Aorta (tissue), 5 donors: ENCODE measurements at places on chromosomes 12 and 14. TPM values are rescaled to one million over a fixed set of nuclear protein-coding genes. Genes with fewer than 3 reads are reported as not detected.

GRCh38 chr14:99023371-99023770, 248.6 kb downstream of the BCL11B start:
- DNase-seq: no peak

DNA sequence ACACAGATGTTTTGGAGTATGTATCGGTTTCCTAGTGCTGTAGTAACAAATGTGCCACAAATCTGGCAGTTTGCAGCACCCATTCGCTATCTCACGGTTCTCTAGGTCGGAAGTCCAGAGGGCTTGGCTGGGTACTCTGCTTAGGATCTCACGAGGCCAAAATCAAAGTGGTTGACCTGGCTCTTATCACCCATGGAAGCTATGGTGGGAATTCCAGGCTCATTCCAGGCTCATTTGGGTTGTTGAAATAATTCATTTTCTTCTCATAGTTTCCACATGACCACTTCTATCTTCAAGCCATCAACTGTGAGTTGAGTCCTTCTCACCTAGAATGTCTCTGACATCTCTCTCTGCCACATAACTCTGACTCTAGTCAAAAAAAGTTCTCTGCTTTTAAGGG, 431.0 kb upstream of the TMPO start:
- DNase-seq: no peak

GRCh38 chr12:14962797-14963196, 1.4 kb upstream of the ARHGDIB start:
- DNase-seq: no peak

- no peak for DNase-seq
Measured at GRCh38 chr12:66140731-66141130, 10.2 kb upstream of the LLPH start.

DNA sequence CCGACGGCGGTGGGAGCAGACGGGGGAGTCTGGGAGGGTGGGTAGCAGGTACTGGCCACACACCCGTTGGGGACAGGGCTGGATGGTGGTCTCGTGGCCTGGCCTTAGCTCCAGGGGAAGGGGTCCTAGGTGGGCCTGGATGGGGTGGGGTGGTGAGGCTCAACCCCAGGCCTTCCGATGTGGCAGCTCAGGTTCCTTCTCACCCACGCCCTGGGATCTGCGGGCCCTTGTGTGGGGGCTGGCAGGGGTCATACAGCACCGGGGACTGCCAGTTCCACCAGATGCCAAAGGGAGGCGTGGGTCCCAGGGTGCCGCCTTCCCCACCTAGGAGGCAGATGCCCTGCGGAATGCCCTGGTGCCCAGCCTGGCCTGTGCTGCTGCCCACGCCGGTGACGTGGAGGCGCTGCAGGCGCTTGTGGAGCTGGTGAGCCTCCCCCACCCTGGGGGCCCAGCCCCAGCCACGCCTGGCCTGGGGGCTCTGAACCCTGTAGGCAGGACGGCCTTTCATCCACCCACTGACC, 21.0 kb downstream of the ASPG start:
- peak; percentile 70 for DNase-seq

DNA sequence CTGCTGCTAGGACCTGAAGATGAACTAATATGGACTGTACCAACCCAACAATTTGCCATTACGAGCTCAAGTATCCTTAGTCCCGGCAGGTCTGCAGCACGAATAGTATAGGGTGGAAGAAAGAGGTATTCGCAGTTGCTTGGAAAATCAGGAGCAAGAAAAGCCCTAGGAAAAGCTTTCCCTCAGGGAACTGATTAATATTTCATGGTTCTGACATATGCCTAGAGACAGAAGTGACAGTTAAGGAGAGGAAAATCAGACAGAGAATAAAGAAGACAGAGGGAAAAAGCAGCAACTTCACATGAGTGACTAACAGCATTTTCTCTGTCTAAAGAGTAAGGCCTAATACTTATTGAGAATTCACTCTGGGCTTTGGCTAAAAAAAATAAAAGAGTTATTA, 602.9 kb upstream of the ATP2B1 start:
- DNase-seq: no peak

DNA sequence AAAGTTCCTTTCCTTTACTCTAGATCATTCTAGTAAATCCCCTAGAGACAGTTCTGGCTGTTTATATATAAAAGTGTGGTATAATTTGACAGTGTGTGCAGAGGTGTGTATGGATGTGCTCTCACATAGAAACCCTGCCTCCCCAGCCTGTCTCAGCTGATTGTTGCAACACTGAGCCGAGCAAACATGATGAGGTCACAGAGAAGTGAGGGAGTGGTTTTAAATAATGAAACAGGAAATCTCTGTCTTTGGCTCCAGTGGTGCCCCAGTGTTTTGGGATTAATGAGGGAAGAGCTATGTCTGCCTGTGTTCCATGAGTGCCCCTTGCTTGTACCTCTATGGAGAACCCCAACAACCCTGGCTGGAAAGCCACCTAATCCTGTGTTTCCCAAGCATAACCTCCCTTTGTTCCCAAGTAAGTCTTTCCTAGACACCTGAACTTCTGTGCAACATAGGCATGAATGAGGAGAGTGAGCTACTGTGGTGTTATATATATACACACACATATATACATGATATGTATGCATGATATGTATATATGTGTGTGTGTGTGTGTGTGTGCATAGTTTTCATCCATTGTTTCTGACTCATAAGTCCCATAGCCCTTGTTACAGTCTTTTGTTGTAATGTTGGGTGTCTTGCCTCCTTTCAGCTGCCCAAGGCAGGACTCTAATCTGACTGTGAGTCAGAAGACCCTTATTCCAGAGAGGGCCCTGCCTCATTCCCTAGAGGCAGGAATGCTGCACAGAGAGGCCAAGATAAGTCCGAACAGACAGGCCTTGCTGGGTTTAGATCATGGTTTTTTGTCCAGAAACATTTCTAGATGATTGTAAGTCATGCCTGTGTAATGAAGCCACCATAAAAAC, 18.0 kb downstream of the TRAF3 start:
- no peak for DNase-seq

- no peak for DNase-seq
Measured at GRCh38 chr12:132942611-132943010, 13.5 kb downstream of the ZNF605 start.

DNA sequence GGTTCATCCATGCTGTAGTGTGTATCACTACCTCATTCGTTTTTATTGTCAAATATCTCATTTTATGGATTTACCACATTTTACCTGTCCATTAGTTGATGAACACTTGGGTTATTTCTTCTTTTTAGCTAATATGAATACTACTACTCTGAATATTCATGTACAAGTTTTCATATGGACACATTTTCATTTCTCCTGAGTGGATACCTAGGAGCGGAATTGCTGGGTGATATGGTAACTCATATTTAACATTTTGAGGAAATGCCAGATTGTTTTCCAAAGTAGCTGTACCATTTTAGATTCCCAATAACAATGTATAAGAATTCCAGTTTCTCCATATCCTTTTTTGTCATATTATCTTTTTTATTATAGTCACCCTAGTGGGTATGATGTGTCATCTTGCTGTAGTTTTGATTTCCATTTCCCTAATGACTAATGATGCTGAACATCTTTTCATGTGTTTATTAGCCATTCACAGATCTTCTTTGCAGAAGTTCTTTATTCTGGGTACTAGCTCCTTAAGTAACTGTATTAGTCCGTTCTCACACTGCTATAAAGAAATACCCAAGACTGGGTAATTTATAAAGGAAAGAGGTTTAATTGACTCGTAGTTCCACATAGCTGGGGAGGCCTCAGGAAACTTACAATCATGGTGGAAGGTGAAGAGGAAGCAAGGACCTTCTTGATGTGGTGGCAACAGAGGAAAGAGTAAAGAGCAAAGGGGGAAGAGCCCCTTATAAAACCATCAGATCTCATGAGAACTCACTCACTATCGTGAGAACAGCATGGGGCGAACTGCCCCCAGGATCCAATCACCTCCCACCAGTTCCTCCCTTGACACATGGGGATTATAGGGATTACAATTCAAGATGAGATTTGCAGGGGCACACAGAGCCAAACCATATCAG, 11.9 kb downstream of the NRDE2 start:
- no peak for DNase-seq

DNA sequence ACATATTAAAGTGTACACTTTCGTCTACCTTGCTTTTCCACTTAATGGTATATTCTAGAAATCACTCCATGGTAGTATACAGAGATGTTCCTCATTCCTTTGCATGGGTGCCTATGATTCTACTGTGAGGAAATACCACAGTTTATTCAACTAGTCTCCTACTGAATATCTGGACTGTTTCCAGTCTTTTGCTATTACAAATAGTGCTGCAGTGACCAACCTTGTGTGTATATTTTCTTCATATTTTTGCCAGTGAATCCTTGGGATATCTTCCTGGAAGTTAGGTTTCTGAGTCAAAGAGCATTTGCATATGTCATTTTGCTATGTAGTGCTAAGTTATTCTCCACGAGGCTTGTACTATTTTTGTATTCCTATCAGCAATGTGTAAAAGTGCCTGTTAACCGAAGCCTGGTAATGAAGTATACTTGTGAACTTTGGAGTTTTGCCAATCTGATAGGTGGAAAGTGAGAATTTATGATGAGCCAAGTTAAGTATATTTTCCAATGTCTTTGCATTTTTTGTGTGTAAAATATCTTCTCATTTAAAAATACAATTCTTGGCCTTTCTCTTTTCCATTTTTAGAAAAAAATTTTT, 31.3 kb upstream of the TMEM263 start:
- no peak for DNase-seq

DNA sequence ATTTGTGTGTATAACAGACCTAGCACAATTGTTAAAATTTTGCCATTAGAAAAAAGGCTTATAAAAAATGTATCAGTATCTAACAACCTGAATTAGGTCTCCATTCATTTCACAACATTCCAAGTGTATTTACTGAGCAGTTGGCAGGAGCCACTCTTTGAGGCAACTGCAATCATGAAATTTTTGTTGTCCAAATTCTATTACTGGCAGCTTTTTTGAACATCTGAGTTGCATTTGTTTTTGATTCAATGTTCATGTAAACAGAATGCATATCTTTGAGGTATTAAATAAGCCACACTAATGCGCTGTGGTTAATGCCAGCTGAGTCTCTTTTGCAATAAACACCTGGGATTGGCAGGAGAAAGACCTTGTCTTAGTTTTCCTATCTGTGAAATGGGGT, 8.7 kb downstream of the KITLG start:
- no peak for DNase-seq

- no peak for DNase-seq
Measured at GRCh38 chr14:25765909-25766308, 716.0 kb upstream of the STXBP6 start.

- no peak for DNase-seq
Measured at GRCh38 chr12:114846771-114847170, 162.8 kb upstream of the TBX3 start.

GRCh38 chr12:80620281-80620680, 87.2 kb upstream of the MYF6 start:
- DNase-seq: no peak

DNA sequence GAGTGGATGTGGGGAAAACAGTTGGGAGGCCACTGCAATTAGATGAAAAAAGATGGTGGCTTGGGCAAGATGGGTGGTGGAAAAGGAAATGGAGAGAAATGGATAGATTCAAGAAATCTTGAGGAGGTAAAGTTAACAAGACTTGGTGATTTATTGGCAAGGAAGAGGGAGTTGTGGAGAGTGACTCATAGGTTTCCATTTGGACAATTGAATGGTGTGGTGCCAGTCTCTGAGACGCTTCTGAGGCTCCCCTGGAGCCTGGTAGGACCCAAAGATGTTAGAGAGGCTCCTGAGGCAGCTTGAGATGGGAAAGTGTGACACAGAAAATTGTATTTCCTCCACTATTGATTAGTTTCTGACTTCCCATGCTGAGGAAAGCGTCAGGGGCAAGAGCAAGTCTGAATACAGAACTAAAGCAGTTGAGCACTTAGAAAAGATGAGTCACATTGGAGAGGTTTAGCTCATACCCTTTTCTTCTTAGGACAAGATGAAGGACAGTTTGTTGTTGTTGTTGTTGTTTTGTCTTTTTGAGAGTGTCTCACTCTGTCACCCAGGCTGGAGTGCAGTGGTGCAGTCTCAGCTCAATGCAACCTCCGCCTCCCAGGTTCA, 4.5 kb downstream of the PRPF40B start:
- no peak for DNase-seq

DNA sequence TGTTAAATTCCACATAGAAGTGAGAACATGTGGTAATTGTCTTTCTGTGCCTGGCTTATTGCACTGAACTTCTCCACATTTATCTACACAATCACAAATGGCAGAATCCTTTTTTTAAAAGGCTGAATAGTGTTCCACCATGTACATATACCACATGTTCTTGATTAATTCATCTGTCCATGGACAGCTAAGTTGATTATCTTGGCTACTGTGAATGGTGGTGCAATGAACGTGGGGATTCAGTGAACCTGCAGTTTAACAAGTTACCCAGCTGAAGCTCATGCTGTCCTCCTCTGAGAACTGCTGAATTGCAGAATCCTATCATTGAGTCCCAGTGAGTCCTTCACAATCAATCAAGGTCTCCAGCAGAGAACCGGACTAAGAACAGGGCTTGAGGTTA, 74.9 kb downstream of the TBK1 start:
- DNase-seq: no peak

DNA sequence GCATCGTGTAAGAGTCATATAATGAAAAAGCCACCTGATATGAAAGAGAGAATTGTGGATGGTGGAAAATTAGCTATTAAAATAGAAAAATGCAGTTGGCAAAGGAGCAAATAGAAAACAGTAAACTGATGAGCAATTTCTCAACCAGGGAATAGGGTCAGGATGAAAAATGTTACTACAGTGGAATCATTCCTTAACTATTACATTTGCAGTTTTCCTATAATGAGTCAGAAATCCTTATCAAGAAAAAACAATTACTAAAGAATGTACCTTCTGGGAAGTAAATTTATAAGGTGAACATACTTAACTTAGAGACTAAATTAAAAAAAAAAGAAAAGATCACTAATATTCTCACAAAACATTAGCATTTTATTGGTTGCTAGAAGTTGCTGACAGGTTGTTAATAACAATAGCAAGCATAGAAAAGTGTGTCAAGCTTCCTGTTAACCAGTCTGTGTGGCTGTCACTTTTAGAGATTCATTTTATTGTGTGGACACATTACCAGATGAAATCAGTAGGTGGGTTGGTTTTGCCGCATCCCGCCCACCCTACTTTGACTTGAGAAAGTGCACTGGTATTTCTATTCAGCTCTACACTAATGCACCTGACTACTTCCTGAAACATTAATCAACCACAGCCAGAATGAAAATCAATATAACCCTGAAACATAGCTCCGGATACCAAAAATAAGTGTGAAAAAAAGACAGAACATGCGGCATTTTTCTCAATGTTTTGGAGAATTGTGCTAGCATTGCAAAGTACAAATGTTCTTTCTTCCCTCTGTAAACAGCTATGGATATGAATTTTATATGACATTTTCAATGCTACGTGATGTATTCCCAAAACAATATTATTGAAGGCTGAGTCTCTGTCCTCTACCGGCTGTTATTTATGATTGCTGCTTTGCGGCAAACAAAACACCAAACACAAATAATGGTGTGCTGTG, 576.7 kb downstream of the SLC16A7 start:
- DNase-seq: no peak

GRCh38 chr14:32574269-32574668, 245.2 kb downstream of the AKAP6 start:
- no peak for DNase-seq

GRCh38 chr12:19404242-19404880, 34.9 kb upstream of the AEBP2 start:
- DNase-seq: no peak

The RHEBL1 gene
- total RNA-seq: 1.1 TPM

The CMTM5 gene
- not detected for total RNA-seq

The SMOC1 gene
- 5.6 TPM for total RNA-seq

The GSC gene
- total RNA-seq: 0.55 TPM

The FOXG1 gene
- total RNA-seq: not detected

The USP44 gene
- total RNA-seq: 1.6 TPM

The PHLDA1 gene
- 16.6 TPM for total RNA-seq

The ADAMTS20 gene
- total RNA-seq: not detected

The KLRD1 gene
- total RNA-seq: 4.4 TPM

The CD27 gene
- total RNA-seq: 1.2 TPM

The AKAP3 gene
- total RNA-seq: 0.68 TPM

The PLA2G1B gene
- 1.2 TPM for total RNA-seq
